Stimulated activated CD8-positive, alpha-beta memory T cell treated with anti-CD3 and anti-CD28 coated beads, Interleukin-15, amount 100 ng/mL, for 4 hours (primary cell): ENCODE measurements at places on chromosomes 6 and 20.

DNA sequence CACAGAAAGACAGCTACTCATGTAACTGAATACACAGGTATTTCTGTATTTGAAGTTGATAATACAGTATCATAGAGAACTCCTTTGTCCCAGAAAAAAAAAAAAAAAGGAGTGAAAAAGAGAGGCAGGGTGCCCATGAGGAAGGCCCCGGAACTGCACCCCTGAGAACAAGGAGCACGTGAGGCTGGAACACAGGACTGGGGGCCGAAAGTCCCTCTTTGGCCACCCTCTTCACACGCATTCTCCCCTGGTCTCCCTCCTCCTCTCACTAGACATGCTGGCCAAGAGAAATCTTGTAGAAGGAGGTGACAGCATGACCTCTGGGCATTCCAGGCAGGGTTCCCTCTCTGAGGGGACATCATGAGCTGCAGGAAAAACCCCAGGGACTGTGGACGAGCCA, 62.7 kb upstream of the TRAF3IP2 start:
- DNase-seq = no peak

DNA sequence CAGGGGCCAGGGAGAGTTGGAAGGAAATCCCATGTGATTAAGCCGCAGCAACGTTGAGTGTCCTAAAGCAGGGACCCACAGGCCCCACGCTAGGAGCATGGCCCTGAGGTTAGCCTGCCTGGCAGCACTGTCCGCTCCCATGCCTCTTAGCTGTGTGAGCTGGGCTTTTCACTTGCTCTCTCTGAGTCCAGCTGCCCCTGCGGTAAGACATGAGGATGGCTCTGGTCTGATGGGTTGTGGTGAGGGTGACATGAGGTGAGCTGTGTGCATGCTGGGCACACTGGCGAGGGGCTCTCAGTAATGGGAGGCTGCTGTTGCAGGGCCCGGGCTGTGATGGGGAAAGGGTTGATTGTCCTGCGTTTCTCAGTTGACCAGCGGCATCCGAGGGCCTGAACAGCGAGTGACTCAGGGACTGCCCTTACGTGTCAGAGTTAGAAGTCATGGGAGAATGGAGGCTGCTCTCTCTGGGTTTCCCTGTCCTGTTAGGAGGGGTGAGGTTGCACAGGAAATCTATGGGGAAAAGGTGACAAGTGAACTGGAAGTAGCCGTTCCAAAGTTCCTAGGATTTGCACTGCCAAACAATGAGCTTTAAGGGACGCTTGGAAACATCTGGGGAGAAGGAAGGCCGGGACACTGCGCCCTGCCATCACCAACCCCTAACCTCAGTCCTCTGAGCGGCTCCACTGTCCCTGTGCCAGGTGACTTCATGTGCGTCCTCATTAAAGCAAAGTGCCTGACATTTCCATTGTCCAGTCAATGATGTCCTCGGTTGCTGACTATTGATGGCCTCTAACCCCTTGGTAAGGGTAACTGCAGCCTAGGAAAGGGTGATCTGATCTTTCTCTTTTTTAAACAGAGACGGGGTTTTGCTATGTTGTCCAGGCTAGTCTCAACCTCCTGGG, 51.3 kb downstream of the ADNP start:
- DNase-seq = no peak

- DNase-seq = no peak
These were observed 50.9 kb downstream of the TNFRSF21 start for GRCh38 chr6:47258724-47259347.

DNA sequence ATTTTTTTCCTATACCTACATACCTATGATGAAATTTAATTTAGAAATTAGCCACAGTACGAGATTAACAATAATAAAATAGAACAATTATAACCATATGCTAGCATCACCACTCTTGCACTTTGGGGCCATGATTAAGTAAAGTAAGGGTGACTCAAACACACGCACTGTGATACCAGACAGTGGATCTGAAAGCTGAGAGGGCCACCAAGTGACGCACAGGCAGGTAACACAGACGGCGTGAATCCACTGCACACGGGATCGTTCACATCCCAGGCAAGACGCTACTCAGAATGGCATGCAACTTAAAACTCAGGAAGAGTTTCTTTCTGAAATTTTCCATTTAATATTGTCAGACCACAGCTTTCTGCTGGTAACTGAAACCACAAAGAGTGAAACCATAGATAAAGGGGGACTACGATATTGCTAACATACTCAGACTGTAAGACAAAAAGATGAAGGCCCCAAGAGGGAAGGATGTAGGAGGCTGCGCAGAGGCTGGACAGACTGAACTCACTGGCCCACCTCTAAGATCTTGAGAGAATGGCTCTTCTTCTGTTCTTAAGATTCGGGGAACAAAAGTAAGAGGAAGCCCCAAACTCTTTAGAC, 17.9 kb downstream of the RRBP1 start:
- no peak for DNase-seq

DNA sequence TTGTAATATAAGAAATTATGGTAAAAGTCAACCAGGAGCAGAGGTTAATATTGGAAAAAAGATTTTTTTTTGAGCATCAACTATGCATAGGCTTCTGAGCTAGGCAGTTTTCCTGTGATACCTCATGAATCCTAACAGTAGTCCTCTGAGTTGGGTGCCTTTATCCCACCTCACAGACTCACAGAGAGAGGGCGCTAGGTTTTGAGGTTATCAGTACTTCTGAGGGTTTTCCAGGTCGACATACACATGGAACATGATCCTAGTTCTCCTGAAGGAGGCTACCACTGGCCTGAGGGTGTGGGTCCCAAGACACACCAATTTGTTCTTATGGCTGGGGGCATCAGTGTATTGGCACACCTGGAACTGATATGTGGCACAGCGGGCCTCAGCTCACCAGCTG, 358.8 kb upstream of the JAG1 start:
- no peak for DNase-seq

GRCh38 chr20:35174458-35175216, 2.8 kb downstream of the PROCR start:
- DNase-seq = no peak
